Stimulated activated CD8-positive, alpha-beta memory T cell treated with anti-CD3 and anti-CD28 coated beads, Interleukin-4, amount 100 ng/mL, for 4 hours (primary cell): ENCODE measurements at places on chromosomes 11 and 22.

- DNase-seq, result no peak
Observed at GRCh38 chr11:131867457-131868257, 497.2 kb downstream of the NTM start.

- no peak for DNase-seq
Observed at GRCh38 chr11:44923115-44923514, 27.6 kb downstream of the TP53I11 start.

- no peak for DNase-seq
Observed at GRCh38 chr11:39249566-39250365, 2209.7 kb downstream of the LRRC4C start.

DNA sequence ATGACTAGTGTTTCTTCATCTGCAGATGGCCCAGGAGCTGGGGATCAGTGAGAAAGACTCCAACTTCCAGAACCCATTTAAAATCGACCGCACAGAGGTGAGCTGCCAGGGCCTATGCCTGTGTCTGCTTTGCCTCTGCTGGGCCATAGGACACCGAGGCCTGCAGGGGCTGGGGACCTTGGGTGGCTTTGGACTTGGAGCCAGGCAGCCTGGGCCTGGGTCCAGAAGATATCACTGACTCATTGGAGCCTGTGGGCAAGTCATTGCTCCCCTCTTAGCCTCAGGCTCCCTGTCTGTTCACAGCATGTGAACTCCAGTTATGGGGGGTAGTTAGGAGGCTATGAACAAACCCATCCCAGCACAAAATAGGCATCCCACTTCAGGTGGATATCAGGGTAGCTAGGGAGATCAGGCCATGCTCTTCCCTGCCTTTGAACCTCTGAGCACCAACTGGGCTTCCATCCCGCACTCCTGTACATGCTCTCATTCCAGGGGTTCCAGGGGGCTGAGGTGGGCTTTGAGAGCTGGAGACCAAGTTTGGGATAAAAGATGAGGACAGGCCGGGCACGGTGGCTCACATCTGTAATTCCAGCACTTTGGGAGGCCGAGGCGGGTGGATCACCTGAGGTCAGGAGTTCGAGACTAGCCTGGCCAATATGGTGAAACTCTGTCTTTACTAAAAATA lies 13.4 kb downstream of the CCDC134 start:
- no peak for DNase-seq

- no peak for DNase-seq
Observed at GRCh38 chr11:2400762-2401435, 349 bp downstream of the TSSC4 start.

DNA sequence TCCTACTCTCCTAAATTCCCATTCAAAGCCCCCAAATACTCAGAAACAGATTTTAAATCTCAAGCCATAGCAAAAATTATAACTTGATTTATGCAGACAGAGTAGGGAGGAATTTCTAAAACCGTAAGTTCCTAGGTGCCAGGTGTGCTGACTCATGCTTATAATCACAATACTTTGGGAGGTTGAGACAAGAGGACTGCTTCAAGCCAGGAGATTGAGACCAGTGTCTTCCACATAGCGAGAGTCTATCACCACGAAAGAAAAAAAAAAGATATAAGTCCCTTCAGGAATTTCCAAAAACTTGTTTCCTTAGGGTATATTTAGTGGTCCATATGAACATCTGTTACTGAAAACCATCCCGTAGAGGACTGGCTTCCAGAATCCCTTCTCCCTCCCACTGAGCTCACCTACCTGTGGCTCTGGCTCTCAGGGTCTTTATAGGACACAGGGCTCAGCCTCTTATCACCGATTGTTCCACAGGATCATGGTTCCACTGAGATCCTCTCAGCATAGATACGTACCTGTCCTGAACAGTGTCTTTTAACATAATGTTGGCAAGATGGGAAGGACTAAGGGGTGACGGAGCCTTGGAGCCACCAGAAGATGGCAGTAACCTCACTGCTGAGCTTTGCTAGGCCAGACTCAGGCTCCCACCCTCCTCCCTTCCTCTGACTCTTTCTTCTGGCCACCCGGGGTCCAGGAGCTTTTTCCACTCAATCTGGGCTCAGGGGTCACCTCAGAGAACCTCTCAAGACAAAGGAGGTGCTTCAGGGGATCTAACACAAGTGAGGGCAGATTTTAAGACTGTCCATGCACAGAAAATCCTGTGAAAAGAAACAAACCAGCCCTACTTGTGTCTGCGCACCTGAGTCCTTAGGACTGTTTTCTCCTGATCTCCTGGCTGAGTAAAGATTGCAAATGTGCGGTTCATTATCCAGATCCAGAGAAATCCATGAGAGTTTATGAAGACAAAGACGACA lies 117.5 kb upstream of the TOP3B start:
- DNase-seq, result no peak

- no peak for DNase-seq
Observed at GRCh38 chr11:90512846-90513245, 290.0 kb upstream of the CHORDC1 start.

- DNase-seq, result no peak
Observed at GRCh38 chr22:31210556-31211421, 1.3 kb upstream of the LIMK2 start.

DNA sequence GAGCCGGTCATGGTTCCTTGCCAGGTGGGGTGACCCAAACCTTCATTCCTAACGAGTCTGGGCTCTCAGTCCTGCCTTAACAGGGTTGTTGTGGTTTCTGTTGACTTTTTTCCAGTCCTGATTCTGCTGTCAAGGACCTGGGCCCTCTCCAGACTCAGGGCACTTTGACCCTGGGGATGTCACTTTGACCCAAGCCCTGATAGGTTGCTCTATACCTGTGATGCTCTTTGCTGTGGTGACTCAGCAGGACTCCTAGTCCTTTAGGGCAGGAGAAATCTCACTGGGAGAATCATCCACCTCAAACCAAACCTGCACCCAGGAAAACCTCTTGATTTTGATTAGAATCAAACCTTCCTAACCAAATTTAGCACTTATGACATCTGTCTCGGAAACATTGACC lies 20.5 kb upstream of the MPPED1 start:
- DNase-seq, result no peak

- DNase-seq, result no peak
Observed at GRCh38 chr22:16654882-16655281, 62.3 kb upstream of the CCT8L2 start.

GRCh38 chr11:37404231-37404630 lies 806.2 kb upstream of the RAG2 start:
- no peak for DNase-seq

DNA sequence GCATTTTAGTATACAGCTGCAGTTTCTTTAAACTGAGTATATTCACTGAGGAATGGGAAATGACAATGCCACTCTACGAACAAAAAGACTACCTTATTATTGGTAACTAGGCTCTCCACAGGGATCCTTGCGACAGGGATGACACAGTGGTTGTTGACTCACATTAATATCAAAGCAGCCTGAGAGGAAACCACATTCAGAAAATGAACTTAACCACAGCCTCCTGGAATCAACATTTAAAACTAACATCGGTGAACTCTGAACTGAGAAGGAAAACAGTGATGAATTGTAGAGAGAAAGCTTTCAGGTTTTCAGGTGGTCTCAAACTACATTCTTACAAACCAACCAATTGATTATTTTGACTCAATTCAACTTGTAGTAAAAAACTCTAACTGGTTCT lies 90.3 kb upstream of the MTMR2 start:
- no peak for DNase-seq

GRCh38 chr11:3939651-3940190 lies 84.3 kb downstream of the STIM1 start:
- no peak for DNase-seq

DNA sequence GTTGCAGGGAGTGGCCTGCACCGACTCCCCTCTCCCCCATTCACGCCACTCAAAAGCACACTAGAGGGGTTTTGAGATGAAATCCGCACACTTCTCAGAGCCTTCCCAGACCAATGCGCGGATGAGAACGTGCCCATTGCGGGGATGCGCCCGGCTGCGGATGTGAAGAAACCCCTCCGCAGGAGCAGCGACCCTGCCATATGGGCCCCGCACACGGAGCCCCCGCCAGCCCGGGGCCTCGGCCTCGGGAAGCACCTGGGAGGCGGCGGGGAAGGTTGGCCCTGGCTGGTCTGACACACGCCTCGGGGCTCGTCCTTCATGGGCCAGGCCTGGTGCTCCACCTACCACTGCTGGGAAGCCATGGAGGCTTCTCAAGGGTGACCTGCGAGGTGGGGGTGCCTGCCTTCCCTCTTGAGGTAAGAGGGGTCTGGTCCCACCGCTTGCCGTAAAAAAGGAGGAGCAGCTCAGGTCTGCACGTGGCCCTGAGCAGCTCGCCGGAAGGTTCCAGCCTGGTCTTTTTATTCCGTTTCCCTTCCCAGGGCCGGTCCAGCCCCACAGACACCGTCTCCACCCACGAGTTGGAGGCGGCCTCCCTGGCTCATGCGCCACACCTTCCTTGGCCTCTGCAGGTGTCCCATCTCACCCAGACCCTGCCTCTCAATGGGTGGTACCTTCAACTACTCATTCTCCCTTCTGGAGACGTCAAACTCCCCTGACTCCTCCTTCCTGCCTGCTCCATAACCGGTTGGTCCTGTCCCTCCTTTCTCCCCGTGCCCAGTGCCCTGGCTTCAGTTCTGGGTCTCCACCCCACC lies 39.4 kb downstream of the TRMU start:
- DNase-seq, result no peak

DNA sequence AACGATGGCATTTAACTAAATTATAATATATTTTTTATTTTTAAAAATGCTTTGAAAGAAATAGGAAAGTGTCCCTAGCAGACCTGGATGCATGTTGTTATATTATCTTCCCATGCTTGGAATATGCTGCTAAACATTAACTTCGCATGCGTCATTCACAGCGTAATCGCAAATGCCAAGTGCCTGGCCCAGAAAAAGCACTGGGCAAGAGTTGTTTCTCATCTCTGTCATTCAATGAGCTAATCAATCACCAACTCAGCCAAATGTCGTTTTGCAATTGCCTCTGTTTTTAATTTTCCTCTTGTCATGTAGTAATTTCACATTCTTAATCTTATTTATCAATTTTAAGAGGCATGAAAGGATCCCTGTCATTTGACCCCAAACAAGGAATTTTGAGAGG lies 1421.9 kb downstream of the BRD1 start:
- no peak for DNase-seq

DNA sequence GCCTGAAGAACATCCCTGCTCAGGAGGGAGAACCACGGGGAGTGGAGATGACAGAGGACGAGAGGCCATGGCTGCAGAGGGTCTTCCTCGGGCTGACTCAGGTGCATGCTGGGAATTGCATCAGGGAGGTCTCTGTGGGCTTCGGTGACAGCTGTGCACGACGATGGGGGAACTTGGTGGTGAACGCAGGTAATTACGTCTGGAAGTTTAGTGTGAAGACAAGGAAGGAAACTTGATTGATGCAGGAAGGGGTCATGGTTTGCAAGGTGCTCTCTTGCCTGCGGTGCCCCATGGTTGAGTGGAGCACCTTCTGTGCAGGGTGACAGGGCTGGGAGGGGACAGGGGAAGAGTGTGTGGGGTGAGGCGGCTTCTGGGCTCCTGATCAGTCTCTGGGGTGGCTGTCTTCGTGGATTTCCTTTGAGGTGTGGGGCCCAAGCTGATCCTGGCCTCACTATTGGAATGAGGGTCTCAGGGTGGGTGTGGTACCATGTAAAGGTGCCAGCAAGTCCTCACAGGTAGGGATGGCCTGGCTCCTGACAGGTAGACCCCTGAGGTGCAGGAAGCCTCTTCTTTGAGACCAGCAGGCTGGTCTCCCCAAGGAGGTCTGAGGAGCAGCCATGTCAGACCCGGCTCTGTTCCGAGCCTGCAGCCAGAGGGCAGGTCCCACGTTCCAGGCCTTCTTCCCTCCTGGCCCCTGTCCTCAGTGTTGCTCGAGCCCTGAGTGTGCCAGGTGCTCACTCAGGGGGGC lies 1020.1 kb downstream of the TBC1D22A start:
- DNase-seq, result no peak

- no peak for DNase-seq
Observed at GRCh38 chr22:50699756-50700386, 27.2 kb downstream of the SHANK3 start.

GRCh38 chr11:5922749-5923426 lies 19.2 kb upstream of the OR56A3 start:
- DNase-seq, result no peak

GRCh38 chr11:64437426-64437825 lies 78.5 kb downstream of the RPS6KA4 start:
- DNase-seq, result no peak

- no peak for DNase-seq
Observed at GRCh38 chr11:103585911-103586310, 450.5 kb upstream of the DDI1 start.

DNA sequence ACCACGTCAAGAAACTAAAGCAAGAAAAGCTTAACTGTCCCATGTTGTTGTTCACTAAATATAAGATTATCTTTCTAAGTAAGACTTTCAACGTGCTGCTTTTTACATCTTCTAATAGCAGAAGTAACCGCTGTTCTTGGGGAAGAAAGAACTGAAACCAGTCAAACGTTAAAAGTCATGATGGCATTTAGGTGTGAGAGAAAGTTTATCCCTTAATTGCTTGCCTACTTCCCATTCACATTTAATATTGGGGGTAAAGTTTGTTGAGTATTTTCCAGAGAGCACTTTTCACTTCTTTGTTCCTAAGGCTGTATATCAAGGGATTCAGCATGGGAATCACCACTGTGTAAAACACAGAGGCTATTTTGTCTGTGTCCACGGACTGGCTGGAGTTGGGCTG lies 970 bp downstream of the OR5B21 start:
- DNase-seq, result no peak

DNA sequence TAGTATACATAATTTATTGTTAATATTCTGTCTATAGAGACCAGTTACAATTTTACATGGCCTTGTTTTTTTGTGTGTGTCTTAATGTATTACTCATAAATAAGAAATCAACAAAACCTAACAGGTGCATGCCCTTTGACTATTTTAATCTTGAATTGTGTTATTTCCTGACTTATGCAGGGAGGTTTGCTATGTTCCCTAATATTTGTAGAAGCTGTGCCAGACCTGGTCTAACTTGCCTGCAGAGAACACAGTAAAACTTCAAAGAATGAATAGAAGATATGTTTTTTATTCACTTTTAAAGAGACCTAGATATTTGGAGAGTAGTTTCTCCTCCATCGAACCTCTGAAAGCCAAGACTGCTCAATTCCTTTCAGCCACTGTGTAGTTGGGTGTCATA lies 234.7 kb downstream of the LUZP2 start:
- DNase-seq, result no peak

- DNase-seq, result no peak
Observed at GRCh38 chr11:17258670-17259069, 17.9 kb upstream of the NUCB2 start.

DNA sequence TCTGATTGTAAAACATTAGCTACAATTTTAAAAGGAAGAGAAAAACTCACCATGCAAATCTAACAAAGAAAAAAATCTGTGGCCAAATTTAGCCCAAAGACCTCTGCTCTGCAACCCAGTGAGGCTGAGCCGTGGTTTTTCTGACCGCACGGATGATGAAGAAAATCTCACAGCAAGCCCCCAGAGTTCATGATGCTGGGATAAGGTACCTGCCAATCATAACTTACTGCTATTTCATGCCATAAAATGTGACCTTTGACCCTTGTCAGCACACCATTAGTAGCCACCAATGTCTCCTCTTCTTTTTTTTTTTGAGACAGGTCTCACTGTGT lies 11.1 kb downstream of the CERK start:
- no peak for DNase-seq
